CD4-positive, alpha-beta T cell treated with Interleukin-6 at 100 ng/mL for 8 hours (primary cell): ENCODE measurements at places on chromosomes 1 and 21.

- no peak for DNase-seq
Observed at GRCh38 chr1:92551916-92552315, 65.2 kb upstream of the GFI1 start.

DNA sequence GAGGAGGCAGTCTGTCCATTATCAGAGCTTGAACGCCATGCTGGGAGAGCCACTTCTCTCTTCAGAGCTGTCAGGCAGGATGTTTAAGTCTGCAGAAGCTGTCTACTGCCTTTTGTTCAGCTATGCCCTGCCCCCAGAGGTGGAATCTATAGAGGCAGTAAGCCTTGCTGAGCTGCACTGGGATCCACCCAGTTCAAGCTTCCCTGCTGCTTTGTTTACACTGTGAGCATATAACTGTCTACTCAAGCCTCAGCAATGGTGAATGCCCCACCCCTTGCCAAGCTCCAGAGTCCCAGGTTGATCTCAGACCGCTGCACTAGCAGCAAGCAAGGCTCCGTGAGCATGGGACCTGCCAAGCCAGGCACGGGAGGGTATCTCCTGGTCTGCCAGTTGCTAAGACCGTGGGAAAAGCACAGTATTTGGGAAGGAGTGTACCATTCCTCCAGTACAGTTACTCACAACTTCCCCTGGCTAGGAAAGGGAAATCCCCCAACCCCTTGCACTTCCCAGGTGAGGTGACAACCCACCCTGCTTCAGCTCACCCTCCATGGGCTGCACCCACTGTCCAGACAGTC, 32.5 kb downstream of the RGS13 start:
- no peak for DNase-seq

- no peak for DNase-seq
Observed at GRCh38 chr21:22278366-22278765, 1280.2 kb downstream of the NCAM2 start.

DNA sequence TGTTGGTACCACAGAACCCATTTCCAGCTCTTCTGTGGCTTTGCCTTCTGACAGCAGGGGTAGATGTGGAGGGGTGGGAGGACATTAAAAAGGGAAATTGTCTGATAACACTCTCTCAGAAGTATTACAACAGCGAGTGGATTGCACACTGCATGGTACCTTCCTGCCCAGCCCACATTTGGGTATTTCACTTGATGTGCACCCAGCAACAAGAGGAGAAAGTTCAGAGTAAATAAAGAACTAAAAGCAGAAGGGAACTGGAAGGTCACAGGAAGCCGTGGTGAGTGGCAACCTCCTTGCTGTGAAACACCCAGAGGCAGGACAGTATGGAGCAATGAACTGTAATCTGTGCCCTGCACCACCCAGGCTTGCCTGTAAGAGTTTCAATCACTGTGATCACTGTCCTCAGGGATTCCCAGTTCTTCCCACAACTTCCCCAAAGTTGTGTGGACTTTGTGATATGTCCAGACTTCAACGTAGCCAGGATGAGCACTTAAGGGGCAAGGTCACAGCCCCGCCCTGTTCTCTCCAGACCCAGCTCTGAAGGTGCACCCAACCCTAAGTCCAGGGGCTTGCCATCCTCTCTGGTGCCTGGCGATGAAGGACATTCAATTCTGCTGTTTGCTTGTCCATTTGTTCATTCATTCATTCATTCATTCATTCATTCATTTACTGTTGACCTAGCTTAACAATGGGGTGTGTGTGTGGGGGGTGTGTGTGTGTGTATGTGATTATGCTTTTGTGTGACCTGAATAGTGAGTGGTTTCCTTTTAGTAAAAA, 18.7 kb upstream of the F5 start:
- DNase-seq = peak; percentile 81

DNA sequence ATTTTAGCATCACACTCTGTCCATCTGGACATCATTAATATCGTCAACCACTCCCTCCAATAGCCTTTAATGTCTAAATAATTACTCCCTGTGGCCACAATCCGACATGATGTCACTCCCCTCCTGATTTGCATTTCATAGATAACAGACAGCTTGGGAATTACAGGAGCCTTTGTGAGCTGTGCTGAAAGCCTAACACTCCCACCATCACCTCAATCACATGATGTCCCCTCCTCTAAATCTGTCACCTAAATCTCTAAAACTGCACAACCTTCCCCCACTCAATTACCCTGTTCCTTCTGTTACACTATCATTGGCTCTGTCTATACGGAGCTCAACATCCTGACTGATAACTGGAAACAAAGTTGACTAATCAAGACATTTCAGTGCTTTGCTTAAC, 14.3 kb downstream of the NHLH2 start:
- DNase-seq = no peak

DNA sequence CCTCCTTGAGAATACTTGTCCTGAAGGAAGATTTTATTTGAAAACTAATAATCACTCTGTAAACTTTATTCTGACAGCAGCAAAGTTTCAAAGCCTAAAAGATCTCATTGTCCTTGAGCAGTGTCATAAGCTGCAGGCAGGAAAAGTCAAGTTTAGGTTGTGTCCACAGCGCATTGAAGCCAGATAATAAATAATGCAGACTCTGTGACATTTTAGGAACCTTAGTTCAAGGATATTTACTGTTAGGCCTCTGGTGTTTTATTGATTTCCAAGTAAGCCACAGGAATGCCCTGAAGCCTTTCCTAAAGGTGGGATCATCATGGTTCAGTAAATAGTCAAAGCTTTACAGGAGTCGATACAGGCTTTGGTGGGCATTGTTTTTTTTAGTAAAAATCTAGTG, 356.4 kb upstream of the SGIP1 start:
- DNase-seq = no peak

DNA sequence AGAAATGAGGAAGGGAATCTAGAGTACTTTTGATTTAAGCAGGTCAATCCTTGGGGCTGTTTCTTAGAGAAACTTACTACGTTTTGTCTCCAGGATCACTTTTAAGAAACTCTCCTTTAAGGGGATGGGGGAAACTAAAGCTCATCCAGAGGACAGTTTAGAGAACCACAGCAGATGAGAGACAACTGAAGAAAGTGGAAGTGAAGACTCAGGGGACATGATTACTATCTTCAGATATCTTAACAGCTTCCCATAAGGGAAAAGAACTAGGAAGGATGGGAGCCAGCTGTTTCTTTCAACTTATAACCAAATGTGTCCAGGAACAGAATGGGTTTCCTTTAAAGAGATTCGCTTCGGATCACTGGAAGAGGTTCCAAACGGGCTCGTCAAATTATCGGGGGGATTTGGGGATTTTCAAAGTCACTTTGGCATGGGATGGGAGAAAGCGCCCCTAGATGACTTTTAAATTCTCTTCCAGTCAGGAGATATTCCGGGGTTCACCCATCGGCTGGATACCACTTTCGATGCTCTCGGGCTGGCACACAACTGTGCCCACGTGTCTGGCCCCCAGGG, 1.2 kb downstream of the SCMH1 start:
- DNase-seq = no peak

DNA sequence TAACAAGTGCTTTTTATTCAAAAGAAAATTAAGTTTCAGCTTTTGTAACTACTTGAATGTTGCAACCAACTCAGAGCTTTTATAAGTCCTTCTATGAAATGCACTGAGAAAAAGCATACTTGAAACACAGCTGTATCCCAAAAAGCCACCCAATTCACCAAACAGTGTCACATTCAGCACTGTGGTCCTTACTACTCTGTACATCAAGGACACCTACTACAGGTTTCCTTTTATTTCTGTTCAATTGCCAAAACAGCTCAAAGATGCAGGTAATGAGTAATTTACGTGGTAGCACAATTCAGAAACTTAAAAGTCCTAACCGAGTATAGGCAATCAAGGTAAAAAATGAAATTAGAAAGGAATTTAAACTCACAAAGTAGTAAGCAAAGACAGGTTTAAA, 2.5 kb downstream of the EIF4G3 start:
- DNase-seq = no peak

GRCh38 chr21:45970674-45971615, 10.6 kb upstream of the COL6A1 start:
- DNase-seq = peak; percentile 15

DNA sequence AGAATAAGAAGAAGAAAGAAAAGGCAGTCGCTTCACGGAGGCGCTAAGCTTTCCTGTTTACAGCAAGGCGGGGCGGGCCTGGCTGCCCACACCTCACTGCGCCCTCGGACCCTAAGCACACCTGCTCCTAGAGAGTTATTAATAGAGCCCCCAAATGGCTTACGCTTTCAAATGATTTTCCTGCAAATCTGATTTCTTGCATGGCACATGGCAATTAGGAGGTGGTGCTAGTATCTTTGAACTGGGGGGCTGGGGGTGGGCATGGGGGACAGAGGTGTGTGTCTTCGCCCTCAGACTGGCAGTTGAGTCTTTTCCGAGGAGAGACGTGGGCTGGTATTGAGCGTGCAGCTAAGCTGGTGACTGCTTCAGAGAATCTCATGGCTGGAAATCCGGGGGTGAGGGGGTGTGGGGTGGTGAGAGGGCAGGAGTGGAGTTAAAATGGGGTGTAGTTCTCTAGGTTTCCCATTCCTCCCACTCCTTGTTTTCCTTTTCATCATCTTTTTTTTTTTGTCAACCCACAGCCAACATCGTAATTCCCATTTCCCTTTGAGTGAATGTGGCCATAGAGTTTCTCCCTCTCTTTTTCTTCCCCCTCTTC, 1.3 kb downstream of the S1PR1 start:
- peak; percentile 70 for DNase-seq

DNA sequence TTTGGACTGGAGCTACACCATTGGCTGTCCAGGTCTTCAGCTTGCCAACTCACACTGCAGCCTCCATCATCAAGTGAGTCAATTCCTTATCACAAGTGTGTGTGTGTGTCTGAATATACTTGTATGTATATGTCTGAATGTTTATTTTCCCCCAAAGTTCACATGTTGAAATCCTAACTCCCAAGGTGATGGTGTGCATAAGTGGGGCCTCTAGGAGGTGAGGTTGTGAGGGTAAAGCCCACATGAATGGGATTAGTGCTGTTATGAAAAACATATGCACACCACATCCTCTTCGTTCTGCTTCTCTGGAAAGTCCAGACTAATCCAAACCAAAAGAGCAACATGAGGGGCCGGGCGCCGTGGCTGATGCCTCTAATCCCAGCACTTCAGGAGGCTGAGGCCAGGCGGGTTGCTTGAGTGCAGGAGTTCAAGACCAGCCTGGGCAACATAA, 48.7 kb upstream of the LBR start:
- no peak for DNase-seq

GRCh38 chr1:59596432-59596831, 218.3 kb upstream of the HOOK1 start:
- DNase-seq = no peak

GRCh38 chr1:90622666-90623065, 94.4 kb downstream of the BARHL2 start:
- no peak for DNase-seq

DNA sequence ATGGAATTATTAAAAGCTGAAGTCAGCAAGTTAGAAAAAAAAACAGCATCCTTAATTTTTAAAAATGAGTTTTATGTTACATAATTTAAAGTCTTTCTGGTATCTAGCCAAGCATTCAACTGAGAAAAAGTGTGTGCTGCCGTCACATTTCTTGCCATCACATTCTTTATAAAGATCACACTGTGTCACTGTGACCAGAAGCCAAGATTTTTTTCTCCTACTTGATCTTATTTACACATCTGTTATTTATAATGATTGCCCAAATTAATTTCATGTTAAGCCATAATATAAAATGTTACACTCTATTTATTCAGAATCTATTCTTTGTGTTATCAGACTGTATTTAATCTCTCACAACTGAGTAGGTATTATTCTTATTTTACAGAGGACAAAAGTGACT, 1603.7 kb downstream of the PLA2G4A start:
- no peak for DNase-seq

- DNase-seq = peak; percentile 54
Observed at GRCh38 chr1:78645723-78646122, 3.9 kb upstream of the IFI44 start.

DNA sequence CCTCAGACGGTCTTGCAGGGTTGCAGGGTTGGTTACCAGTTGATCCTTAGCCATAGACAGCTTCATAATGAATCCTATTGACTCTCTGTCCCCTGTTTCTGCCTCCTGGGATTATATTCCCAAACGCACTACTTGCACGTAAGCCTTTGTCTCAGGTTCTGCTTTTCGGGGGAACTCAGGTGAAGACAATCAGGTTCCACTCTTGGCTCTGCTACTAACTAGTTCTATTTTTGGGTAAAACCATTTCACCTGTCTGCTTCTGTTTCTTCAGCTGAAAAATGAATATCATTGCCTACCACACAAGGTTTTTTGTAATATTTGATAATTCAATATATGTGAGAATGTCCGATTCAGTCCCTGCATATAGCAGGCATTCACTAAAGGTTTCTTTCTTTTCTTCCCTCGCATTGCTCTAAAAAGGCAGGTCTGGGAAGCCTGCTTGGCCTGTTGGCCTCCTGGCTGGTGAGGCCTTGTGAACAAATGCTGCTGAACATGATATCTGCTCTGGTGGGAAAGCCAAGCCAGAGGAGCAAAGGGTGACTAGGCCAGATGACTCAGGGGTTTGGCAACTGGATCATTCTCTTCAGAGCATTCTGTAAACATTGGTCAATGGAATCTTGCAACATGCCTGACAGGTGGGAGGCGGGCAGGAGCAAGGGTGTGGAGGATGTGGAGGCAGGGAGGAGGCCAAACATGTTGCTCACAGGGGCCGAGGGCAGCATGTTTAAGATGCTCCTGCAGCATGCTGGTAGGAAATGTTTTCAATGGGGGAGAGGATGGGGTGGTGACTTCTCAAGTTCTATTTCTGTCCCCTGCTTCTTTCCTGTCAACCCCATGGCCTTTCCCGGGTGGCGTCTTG, 23.8 kb downstream of the IER5 start:
- DNase-seq = no peak

- peak; percentile 59 for DNase-seq
Observed at GRCh38 chr1:54944610-54945392, 35.6 kb upstream of the TMEM61 start.

- no peak for DNase-seq
Observed at GRCh38 chr1:53715478-53715877, 23.5 kb downstream of the GLIS1 start.

GRCh38 chr1:228218513-228219244, 10.8 kb downstream of the OBSCN start:
- no peak for DNase-seq

- DNase-seq = no peak
Observed at GRCh38 chr1:16153096-16153998, 2.5 kb downstream of the EPHA2 start.

DNA sequence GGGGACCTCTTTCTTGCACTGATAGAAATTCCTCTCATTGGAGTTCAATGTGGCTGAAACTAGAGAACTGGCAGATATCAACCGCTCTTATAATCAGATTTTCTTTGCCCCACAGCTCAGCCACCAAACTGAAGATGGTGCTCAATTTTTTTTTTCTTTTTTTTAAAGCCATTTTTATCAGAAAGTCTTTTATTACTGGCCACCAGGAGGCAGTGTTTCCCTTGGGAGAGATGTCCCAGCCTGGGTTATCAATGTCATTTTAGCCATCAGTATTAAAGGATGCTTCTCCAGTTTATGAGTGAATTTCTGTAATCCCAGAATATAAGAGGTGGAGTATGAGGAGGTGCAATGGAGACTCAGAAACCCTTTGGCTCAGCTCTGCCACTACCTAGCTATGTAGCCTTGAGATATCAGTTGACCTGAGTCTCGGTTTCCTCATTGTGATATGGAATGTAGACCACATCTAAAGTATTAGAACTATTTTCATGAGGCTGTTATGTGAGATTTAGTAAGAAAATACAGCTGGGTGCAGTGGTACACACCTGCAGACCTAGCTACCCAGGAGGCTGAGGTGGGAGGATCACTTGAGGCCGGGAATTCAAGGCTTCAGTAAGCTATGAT, 27.6 kb downstream of the CD244 start:
- DNase-seq = peak; percentile 70

GRCh38 chr21:29940361-29940760, 565 bp upstream of the GRIK1 start:
- DNase-seq = no peak

- no peak for DNase-seq
Observed at GRCh38 chr1:178368208-178368607, 128.6 kb downstream of the CLEC20A start.
